Activated CD4-positive, alpha-beta T cell treated with anti-CD3 and anti-CD28 coated beads, Interleukin-2, amount 50 U/mL, for 48 hours (primary cell): ENCODE measurements at places on chromosomes 5 and 9.

DNA sequence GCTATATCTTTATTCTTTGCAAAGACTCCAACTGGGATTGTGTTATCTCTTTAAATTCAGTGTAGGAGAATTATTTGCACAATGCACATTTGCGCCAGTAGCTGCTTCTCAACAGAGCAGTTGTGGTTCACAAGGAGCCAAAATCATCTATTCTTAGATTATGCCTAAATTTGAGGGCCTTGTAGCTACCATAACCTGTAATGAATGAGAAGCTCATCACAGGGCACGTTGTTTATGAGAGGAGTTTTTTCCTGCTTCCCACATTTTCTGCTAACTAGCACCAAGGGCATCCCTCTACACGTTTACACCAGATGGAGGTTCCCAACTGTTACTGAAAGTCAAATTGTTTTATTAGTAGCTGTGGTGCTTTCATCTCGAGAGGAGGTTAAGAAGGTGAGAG lies 322.4 kb downstream of the TMEM161B start:
- no peak for DNase-seq

GRCh38 chr9:134707031-134707680 lies 65.6 kb downstream of the COL5A1 start:
- no peak for DNase-seq

- no peak for DNase-seq
Observed at GRCh38 chr5:180041301-180042274, 30.0 kb downstream of the RNF130 start.

- no peak for DNase-seq
Observed at GRCh38 chr9:108549184-108549583, 306.6 kb downstream of the ACTL7B start.

DNA sequence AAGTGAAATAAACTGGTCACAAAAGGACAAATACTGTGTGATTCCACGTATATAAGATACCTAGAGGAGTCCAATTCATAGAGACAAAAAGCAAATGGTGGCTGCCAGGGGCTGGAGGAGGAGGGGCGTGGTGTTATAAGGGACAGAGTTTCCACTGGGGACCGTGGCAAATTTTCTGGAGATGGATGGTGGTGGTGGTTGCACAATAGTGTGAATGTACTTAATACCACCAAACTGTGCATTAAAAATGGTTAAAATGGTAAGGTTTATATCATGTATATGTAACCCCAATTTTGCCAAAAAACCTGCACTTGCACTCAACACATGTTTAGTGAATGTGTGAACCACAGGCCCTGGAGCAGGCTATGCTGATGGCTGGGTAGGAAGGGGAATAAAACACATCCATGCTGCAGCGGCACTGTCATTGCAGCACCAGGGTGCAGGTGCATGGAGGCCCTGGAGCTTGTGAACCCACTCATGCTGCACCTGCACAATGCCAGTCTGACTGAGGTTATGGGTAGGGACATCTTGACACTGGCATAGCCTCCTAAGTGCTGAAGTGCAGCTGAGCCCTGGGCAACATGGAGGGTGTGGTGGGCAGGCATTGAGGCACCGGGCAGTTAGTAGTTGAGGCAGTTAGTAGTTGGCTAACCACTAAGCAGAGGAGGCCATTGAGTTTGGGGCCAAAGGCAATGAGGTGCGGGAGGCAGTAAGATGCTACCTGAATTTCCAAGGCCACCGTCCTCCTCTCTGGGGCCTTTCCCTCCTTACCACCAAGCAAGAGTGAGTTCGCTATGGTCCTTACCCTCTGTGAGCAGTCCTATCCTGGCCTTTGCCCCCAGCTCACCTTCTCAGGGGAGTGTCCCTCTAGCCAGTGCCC lies 3.5 kb upstream of the PHF2 start:
- no peak for DNase-seq

- DNase-seq = no peak
Observed at GRCh38 chr9:92384375-92384774, 20.0 kb downstream of the OGN start.

DNA sequence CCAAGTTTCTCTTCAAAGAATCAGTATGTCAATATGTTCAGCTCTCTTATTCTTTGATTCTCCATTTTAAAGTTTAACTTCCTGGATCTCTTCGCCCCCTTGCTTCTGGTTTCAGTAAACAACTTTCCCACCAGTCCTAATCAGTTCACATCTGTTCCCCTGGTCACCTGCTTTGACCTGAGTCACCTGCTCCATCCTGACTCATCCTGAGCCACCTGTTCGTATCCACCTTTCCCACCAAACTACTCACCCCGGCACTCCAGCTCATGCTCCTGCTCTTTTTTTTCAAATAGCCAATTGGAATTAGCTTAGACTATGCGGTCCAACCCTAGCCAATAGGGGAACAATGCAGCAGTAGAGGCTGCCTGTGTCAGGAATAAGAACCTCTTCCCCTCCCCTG lies 23.6 kb upstream of the CSF1R start:
- DNase-seq = no peak

DNA sequence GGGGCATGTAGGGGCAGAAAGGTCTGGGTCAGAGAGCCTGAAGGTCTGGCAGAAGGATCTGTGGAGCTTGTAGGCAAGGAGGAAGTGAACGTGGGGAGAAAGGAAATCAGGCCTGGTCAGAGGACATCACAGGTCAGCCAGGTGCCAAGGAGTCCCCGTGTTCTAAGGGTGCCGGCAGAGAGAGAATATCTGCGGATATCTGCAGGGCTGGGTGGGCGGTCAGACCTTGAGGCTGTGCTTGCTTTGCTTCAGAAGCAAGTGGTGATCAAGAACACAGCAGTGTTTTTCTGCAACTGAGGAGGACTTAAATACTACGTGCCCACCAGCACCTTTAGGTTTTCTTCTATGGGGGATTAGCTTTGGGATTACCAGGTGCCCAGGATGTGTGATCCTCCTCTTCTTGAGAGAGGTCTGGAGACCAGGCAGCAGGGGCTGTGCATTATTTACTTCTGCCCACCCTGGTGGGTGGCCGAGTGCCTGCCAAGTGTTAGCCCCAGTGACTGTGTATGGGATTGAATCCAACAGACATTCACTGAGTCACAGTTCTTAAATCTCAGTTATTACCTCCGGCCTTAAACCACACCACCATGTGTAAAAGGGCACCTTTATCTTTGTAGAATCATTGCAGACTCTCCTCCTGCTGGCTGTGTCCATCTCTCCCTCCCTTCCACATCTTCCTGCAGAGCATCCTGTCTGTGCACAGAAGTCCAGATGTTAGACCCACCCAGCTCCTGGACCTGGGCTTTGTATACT lies 12.5 kb upstream of the SHB start:
- no peak for DNase-seq

GRCh38 chr5:76662521-76662920 lies 39.3 kb upstream of the F2RL2 start:
- DNase-seq = no peak

GRCh38 chr5:99765011-99765410 lies 770.2 kb upstream of the FAM174A start:
- no peak for DNase-seq

- no peak for DNase-seq
Observed at GRCh38 chr5:143870871-143871632, 59.1 kb downstream of the HMHB1 start.

DNA sequence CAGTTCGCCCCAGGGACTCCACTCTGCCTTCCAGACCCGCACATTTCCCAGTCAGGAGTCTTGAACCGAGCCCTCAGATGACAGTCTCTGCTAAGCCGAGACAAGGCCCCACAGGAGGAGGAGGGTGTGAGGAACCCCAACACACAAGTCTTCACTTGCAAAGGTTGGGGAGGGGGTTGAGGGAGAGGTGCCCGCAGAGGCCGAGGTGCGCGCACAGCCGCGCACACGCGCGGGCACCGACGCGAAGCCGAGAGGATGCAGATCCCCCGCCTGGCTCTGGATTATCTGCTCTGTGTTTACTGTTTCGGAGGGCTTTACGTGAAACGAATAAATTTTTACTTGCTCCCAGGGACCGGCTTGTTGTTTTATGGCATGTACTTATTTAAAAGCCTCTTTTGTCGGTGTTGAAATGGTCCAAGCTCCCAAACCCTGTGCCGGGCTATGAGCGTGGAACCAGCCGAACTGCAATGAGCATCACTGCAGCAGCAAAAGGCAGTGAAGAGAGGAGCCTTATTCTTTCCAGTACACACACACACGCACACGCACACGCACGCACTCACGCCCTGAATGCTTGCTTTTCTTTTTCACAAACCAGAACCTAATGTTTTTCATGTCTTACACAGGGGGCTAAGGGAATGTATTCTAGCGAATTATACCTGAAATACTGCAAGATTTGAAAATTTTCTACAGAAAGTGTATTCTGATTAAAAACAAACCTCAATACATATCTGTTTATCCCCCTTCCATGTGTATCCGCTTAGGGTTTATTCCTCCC lies 297.7 kb downstream of the PARP8 start:
- no peak for DNase-seq

DNA sequence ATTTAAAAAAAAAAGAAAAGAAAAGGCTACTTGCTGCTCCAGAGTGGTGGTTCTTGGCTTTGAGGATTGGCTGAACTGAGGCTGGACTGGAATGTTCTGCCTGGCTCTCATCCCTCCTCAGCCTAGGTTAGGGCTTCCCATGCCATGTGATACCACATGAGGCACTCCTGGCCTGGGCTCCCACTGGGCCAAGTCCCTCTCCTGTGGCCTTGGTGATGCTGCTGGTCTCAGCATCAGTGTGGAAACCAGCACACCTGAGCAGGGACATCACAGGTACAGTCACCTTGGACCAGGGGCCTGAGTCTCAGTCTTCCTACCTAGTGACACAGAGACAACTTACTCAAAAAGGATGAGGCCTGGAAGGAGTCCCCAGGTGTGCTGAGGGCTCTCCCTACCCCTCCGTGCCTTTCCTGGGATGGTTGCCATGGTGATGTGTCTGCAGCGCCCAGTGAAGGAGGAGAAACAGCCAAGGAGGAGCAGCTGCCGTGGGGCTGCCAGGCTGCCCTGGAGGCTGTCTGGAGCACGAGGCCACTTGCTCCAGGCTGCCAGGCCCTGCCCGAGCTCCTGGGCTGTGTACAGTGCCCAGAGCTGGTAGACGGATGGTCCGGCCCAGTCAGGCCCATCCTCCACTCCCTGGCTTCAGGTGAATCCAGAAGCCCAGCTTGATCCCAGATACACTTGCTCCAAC lies 71.0 kb downstream of the WNK2 start:
- no peak for DNase-seq

- no peak for DNase-seq
Observed at GRCh38 chr9:6034954-6035353, 19.5 kb upstream of the RANBP6 start.

DNA sequence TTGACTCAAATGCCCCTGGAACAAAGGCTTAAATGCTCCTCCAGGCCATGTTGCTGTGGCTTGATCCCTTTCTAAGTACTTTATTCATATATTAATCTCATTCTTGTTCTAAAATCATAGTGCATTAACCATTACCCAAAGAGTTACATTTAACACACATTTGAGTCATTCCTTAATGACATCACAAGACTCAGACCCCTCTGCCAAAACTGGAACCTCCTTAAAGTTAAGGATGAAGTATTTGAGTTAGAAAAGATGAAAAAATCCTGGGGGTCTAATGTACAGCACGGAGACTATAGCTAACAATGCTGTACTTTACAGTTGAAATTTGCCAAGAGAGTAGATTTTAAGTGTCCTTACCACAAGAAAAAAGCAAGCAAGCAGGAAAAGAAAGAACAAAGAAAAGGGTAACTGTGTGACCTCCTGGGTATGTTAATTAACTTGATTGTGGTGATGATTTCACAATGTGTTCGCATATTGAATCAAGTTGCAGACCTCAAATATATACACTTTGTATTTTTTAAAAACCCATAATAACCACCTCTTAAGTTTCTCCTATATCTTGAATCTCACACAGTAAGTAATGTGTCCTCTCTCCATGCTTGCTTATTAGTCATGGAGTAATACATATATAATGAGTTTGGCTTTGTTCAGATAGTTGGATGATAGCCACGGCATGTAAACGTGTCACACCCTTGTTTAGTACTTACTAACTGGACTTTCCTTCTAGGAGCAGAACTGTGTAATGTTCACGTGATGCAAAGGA lies 376.9 kb downstream of the SEMA5A start:
- no peak for DNase-seq

DNA sequence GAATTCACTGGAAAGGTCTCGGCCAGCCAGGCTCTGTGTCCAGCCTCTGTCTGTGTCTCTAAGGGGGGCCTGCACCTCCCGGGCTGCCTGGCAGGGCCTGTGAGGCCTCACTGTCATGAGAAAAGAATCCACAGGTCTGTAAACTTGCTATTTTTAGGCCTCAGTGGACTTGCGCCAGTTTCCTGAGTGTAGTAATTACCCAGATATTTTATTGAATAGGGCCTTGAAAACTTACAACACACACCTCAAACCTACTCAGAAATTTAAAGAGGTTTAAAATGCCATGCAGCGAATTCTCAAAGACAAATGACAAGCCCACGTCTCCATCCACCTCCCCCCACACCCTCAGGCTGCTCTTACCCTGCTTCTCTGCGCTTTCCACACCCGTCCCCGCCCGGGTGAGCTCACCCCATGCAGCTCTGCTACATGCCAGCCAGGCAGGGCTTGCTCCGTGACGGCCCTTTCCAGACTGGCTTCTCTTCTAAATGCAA lies 8.8 kb upstream of the TENT4A start:
- no peak for DNase-seq

- peak; percentile 57 for DNase-seq
Observed at GRCh38 chr5:180313677-180314505, 22.0 kb upstream of the MAPK9 start.

DNA sequence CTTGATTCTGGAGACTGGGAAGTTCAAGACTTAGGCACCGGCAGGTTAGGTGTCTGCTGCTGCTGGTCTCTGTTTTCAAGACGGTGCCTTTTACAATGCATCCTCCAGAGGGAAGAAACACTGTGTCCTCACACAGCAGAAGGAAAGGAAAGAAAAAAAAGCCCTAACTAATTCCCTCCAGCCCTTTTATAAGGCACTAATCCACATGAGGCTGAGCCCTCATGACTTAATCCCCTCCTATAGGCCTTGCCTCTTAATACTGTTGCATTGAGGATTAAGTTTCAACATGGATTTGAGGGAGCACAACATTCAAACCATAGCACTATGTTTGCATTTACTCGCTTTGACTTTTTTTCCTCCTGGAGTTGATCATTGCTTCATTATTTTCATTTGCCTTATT lies 585.9 kb downstream of the TLR4 start:
- no peak for DNase-seq

GRCh38 chr5:43332401-43332800 lies 19.2 kb upstream of the HMGCS1 start:
- DNase-seq = no peak

- no peak for DNase-seq
Observed at GRCh38 chr5:82406205-82406773, 128.1 kb upstream of the RPS23 start.

GRCh38 chr5:107476783-107477182 lies 194.0 kb downstream of the EFNA5 start:
- DNase-seq = no peak

DNA sequence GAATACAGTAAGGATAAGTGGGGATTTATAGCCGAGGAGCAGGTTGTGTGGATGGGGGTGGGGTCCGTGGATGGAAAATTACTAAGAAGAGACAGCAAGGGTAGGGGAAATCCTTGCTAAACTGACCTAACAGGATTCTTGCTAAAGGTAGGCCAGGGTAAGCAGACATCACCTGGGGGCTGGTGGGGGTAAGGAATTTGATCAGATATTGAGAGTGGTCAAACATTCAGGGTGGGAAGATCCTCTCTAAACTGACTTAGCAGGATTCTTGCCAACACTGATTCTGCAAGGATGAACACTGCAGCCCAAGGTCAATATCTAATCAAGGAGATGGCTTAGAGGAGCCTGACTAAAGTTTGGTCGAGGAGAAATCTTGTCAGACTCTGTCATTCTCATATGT lies 2.7 kb upstream of the PLGRKT start:
- DNase-seq = no peak
